Astrocyte of the hippocampus (primary cell): ENCODE measurements at places on chromosomes 5 and 9.
A peak's percentile ranks its signal among the peaks of the same experiment; 100 is the strongest.

GRCh38 chr9:81490605-81491331 is 198.6 kb downstream of the TLE1 start:
- DNase-seq, result peak; percentile 92

DNA sequence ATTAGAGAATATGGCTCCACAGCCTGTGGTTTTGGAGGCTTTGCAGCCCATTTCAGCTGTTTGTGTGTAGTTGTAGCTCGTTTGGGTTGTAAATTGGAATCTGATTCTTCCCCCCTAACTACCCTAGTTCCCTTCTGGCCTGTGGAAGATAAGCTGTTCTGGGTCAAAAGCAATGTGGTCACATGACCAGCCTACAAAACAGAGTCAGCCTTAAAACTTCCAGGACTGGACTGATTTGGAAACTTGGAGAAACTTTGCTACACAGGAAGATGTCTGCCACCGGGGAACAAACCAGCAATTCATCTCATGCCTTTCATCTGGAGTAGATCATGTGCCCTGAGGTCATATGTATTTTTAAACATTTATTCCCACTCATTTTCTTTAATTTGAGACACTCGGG is 83.8 kb downstream of the DAPK1 start:
- DNase-seq, result no peak

GRCh38 chr5:72988769-72989168 is 32.9 kb downstream of the FCHO2 start:
- no peak for DNase-seq

DNA sequence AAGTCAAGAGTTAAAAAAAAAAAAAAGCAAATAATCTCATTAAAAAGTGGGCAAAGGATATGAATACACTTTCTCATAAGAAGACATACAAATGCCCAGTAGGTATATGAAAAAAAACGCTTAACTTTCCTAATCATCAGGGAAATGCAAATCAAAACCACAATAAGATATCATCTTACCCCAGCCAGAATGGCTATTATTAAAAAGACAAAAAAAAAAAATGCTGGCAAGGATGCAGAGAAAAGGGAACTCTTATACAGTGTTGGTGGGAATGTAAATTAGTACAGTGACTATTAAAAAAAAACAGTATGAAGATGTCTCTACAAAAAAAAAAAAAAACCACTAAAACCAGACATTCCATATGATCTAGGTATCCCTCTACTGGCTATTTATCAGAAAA is 79.4 kb downstream of the LPAR1 start:
- DNase-seq, result no peak

DNA sequence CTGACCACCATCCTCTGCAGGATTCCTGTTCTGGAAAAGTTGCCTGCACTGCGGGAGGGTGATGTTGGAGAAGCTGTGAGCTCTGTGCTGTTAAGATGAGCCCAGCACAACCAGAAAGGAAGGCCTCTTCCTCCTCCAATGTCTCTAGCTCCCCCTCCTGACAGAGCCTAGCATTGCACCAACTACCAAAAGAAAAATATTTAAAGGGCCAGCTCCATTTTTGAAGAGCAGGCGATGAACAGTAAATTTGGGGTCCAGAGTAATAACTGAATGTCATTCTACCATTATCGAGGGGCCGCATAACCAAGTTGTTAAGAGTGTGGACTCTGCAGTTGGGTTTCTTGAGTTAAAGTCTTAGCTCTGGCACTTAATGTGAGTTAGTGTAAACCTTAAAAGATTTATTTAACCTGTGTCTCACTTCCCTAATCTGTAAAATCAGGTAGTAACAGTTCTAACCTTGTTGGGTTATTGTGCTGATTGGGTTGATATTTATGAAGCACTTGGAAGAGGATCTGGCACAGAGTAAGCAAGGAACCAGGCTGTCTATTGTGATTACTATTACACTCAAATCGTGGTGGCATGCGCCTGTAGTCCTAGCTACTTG is 3.9 kb downstream of the TEX53 start:
- peak; percentile 83 for DNase-seq

DNA sequence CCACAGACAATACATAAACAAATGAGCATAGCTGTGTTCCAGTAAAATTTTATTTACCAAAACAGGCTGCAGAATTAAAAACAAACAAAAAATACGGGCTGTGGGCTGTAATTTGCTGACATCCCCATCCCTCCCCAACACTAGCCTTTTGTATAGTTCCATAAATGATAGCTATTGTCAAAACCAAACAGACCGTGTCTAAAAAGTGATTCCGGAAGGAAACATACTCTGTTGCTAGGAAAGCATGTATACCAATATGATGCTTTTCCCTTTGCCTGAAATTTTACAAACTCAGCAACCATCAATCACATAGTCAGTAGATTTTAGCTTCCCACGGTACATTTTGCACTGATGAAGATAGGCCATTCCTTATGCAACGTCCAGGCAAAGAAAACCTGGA is 80.0 kb downstream of the TMEM215 start:
- DNase-seq, result no peak

- DNase-seq, result no peak
Observed at GRCh38 chr9:106503759-106504158, 359.2 kb upstream of the ZNF462 start.
